ENCODE measurements at places on chromosomes 5 and 9.

GRCh38 chr9:133163504-133164172, at the start of gene GBGT1:
GBGT1 (minus strand) TSS chr9:133163914; CDS start chr9:133162412, 1,502 bp downstream.
- peak; percentile 83 for DNase-seq

DNA sequence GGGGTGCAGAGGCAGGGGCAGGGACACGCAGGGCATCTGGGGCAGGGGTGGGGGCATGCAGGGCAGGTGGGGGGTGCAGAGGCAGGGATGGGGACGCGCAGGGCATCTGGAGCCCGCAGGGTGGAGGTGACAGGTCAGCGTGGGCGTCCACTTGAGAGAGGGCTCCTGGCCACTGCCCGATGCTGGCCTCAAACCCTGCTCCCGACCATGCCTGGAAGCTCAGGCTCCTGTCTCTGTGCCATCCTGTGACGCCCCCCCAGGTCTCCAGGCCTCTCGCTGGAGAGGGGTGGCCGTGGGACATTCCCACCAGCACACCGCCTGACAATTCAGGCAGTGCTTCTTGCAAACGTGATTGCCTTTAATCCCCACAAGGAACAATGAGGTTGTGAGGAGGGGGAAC, 33.0 kb downstream of the ZDHHC11B start:
- DNase-seq = no peak

- DNase-seq = no peak
Measured at GRCh38 chr9:129365196-129365595, 187.1 kb upstream of the IER5L start.

- DNase-seq = no peak
Measured at GRCh38 chr9:84935528-84936117, 266.1 kb downstream of the NTRK2 start.

DNA sequence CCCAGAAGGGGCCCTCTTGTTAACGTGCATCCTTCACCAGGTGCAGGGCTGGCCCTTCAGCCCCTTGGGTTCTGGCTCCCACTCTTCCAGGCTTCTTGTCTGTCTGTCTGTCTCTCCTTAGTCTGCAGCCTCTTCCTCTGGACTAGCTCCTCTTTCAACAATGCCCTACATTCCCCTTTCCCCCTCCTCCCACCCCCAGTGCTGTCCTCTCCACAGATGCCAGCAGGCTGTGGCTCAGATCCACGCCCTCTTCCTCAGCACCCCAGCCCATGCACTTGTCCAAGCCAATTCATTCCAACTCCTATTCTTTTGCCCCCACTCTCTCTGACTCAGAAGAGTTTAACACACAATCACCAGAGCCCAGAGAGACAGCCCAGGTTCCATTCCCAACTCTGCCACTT, 45.2 kb upstream of the ALDH1B1 start:
- DNase-seq = no peak

- no peak for DNase-seq
Measured at GRCh38 chr5:91126888-91127287, 256.2 kb downstream of the ARRDC3 start.

DNA sequence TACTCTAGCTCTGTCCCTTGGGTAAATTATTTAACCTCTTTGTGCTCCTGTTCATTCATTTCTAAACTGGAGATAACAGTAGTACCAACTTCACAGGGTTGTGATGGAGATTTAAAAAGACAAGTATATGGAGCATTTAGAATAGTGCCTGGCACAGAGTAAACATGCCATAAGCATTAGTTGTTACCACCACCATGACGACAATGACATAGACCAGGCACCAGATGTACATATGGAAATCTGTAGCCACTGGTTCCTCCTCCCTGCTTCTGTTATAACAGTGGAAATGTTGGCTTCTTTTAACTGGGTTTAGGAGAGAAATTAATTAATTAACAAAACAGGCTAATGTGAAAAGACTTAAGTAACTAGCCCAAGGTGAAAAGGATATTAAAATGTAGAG, 217.5 kb downstream of the DENND1A start:
- no peak for DNase-seq

GRCh38 chr9:23447166-23447565, 378.9 kb downstream of the ELAVL2 start:
- DNase-seq = no peak

DNA sequence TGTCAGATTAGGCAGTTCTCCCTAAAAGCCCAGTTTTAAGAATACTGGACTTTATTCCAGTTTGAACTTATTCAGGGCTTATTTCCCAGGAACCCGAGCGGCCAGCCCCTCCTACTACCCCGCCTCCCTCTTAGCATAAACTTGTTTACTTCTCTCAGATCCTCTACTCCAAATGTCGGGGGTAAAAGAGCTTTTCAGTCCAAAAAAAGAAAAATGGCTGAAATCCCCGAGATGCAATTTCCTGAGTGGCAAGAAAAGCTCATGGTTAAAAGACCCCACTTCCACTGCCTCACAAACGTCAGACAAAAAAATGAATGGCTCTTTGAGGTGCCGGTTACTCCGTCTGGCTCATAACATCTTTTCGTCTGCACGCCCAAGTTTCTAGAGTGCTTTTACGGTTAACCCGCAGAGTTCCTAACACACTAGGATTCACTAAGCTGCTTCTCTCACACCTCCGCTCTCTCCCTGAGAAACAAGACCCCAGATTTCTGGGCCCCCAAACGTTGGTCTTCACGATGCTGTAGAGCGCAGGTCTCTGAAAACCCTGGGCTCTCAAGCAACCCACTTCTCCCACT, 402 bp downstream of the BRD8 start:
- DNase-seq = no peak

- no peak for DNase-seq
Measured at GRCh38 chr5:150278046-150278730, 11.4 kb downstream of the CAMK2A start.

DNA sequence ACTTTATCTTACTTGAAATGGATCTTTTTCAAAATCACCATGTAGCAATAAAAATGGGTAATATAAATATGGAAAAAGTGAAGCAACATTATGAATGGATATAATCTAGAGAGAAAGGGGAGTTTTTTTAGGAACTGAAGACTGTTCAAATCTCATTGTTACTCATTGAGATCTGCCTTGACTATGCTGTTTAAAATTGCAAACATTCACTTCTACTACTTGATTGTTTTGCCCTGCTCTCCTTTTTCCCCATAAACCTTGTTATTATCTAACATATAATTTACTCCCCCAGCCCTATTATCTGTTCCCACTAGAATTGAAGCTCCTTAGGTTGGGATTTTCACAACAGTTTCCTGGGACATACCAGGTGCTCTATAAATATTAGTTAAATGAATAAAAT, 22.0 kb downstream of the PAM start:
- no peak for DNase-seq

DNA sequence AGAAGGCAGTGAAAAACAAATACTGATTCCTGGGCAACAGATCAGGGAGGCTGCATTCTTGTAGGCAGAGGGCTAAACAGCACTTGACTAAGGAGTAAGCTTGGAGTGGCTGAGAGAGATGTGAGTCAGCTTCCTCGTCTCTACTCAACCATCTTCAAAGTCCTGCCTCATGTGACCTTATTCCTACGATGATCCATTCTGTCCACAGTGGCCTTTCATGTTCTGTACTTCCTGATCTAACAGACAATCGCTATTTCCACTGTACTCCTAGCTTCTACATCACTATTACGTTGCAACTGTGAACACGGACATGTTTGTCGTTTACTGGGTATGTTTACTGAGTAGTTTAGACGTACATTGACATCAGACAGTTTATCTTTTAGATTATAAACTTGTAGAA, 365.4 kb downstream of the ARL15 start:
- no peak for DNase-seq

- no peak for DNase-seq
Measured at GRCh38 chr9:28264368-28264767, 691.1 kb upstream of the C9orf72 start.

DNA sequence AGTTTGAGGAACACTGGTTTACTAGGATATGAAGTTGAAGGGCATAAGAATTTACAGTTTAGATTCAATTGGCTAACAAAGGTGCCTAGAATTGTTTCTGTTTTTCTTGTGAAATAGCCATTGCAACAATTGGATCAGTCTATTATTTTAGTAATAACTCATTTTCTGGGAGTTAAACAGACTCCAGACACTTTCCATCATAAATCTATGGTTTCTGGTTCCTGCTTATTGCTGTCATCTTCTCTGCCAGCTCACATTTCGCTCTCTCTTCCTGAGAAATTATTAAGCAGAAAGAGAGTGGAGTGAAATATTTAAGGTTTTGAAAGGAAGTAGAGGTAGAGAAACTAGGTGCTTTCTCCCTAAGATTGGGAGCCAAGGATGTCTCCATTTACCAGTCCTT, 165.1 kb upstream of the PRR16 start:
- no peak for DNase-seq

DNA sequence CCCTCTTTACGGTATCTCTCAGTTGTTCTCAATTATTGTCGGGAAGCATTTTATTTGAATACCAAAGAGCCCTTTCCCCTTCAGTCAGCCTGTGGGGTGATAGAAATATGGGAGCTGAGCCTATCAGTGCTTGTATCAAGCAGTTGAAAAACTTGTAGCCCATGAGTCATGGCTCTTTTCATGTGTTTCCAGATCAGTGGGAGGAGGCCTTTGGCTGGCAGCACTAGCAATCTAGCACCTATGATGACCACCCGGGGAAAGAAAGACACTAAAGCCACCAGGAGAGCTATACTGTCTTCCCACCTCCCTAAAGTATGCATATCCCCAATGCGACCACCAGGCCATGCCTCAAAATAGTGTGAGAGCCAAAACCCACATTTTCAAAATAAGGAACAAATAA, 696.9 kb upstream of the C9orf72 start:
- no peak for DNase-seq

DNA sequence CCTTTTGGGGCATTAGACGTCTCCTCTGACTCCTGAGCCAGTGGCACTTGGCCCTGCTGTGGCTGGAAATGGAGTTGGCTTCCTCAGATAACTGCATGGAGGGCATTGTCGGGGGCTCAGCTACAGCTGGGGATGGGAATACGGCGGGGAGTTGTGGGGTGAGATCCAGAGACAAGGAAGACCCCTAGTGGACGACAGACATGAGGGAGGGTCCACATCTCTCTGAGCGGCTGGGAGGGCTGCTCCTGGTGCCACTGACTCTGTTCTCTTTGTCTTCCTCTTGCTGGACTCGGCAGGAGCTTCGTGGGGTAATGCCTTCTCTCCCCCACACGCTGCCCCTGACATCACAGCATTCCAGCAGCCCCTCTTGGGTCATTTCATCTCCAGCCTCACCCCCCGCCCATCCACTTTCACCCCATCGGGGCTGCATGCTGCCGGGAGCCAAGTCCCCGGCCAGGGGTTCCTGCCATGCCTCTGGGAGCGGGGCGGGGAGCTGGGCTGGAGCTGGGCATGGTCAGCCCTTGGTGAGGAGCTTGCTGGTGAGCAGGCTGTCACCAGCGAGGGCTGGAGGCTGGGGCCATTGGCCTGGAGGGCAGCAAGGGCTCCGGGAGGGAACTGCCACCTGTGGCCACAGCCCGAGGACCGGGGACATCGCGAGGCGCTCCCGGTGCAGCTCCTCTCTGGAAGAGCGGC, 172.3 kb downstream of the CACNA1B start:
- DNase-seq = no peak

DNA sequence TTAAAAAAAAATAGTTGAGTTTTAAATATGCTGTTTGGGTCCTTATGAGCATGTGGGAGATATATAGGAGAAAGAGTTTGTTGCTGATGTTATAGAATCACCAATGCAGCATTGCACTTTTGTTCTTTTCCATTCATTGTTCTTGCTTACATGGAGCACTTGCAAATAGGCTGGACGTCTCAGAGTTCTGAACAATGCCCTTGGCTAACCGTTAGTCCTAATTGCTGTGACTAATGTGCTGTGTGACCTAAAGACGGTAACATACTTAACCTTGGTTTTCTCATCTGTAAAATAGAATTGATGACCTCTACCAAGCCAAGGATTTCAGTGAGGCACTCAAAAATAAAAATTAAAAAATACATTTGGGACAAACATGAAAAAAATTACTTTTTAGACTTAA, 29.8 kb downstream of the PIK3R1 start:
- DNase-seq = no peak

DNA sequence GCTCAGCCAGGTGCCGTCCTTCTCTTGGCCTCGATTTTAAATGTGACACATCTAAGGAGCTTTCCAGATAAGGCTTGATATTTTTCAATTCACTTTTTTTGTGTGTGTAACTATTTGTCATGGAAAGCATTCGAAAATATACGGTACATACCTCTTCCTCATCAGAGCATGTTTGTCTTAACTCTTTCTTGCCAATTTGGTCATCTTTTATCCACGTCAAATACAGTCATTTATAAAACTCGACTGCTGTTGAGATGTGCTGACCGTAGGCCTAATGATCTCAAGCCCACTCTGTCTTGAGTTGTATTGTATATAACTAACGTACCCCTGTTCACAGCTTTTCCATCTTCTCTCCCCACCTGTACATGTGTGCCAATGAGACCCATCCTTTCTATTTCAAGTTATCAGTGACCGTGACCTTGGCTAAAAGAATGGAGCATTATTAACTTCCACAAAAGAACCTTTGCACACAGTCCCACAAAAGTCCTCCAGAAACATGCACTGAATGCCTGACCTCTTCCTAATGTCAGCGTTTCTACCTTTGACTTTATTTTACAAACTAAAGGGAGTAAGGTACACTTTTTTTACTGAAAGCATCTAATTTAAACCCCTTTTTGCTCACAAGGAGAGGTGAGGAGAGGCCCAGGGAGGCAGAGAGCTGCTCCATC, 61.6 kb downstream of the IPPK start:
- DNase-seq = no peak

GRCh38 chr9:104808035-104808614, 44.2 kb downstream of the NIPSNAP3B start:
- DNase-seq = peak; percentile 57

DNA sequence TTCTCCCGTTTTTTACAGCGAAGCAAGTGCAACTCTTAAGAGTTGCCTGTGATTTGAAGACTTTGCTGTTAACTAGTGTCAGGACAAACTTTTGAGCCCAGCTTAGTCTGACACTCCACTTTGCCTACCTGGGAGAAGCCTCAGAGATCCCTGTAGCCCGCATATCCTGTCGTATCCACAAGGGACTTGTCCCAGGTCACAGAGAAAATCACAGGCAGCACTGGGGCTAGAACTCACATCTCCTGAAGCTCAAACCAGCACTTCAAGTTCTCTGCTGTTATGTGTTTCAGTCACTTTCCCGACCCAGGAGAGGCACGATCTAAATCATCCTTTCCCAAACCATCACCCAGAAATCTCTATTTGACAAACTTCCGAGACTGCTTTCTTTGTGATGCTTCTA, 584.5 kb downstream of the ACTL7B start:
- DNase-seq = no peak

- DNase-seq = no peak
Measured at GRCh38 chr9:73348471-73348870, 196.8 kb downstream of the ANXA1 start.

Measured in WTC11 (cell line).